ENCODE measurements at places on chromosomes 6 and 20.

DNA sequence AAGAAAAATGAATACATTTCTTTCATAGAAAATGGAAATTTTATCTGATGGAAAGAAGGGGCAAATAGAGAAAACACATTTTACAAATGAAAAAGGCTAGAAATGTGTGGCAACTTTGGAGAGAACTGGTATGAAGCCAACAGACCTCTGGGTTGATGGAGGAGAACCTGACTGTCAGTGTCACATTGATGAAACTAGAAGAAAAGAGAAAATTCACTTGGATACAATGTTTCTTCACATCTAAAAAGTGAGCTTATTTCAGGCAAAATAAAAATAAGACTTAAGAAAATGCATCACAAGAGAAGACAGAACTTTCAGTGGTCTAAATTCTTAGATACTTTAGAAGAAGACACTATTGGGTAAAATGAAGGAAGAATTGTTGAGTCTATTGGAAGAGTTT is at the start of gene OR12D2:
TSS of gene OR12D2 (plus strand) at position 301 of the 400 bp plus-strand sequence. CDS start 1,069 bp downstream, outside the sequence.
- no peak for DNase-seq

GRCh38 chr6:43355862-43356590 is 13.4 kb downstream of the ZNF318 start:
- no peak for DNase-seq

DNA sequence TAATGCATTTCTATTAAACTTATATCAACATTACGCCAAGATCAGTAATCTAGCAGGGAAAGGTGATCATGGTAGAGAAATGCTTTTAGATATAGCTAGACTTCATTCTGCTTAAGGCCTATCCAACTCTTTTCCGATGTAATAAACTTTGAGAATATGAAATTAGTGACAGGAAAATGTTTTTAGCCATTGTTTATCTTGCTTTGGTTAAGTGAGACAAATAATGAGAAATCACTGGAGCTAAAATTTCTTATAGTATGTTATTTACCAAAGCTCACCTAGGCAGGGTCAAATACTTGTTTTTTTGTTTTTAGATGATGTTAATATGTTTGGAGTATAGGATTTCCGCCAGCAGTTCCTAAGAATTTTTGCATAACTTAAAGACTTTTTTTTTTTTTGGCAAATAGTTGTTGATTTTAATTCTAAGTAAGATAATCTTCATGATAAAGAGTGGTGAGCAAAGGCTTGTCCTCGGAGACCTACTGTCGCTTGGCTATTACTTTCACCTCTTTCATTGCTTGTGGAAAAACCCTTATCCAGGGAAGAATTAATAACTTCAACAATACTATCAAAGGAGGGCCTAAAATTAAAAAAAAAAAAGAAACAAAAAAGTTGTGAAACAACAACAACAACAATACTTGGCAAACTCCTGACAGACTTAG is 98.3 kb downstream of the SOX4 start:
- no peak for DNase-seq

- DNase-seq, result no peak
Measured at GRCh38 chr6:17220040-17220910, 60.9 kb upstream of the RBM24 start.

DNA sequence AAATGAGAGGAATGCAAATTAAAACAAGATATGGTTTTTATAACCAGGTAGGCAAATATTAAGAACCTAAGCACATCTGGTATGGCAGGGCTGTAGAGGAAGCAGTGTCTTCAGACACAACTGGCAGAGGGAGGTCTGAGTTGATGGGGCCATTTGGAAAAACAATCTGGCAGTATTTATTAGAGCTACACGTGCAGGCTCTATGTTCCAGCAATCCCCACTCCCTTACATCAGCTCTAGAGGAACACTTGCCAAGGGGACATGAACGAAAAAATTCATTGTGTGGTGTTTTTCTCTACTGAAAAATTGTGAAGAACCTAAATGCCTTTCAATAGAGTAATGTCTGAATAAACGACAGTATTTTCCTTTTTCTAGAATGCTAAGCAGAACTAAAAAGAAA is 111.6 kb upstream of the EDN1 start:
- DNase-seq, result no peak

- DNase-seq, result no peak
Measured at GRCh38 chr20:10671221-10671918, 2.4 kb downstream of the JAG1 start.

DNA sequence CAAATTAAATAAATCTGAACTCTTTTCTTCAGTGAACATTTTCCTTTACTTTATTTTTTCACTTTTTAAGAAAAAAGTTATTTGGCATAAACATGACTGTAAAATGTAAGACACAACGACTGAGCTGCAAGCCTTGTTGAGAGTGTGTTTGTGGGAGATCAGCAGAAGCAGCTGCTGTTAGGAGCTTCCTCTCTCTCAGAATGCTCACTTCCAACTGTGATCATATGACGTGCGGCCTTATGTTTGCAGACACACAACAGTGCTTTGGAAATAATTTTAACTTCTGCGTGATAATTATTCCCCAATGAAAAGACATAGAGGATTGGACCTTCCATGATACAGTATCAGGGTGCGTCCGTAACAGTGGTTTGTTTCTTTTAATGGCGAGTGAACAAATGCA is 104.0 kb downstream of the ARHGAP18 start:
- no peak for DNase-seq

- DNase-seq, result no peak
Measured at GRCh38 chr20:57638895-57639236, 18.6 kb upstream of the ZBP1 start.

DNA sequence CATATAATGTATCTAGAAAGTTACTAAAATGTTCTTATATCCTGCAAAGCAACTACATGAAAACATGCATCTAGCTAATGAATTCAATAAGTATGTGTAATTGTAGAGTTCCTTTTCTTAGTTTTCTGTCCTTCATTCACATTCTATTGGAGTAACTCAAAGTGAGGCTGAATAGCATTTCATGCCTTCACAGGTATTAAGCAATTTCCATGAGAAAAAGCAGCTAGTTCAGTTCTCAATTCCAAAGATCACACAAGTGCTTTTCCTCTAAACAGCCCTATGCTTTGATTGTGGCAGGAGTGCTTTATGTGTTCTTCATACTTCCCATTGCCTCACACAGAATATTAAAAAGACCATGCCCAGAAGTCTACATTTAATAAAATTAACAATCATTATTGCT is 274.9 kb downstream of the RFPL4B start:
- no peak for DNase-seq

Data from stimulated activated CD4-positive, alpha-beta T cell treated with anti-CD3 and anti-CD28 coated beads, Interleukin-12 subunit alpha, Interleukin-12 subunit beta, amount 100 ng/mL, for 4 hours (primary cell).